ENCODE measurements at places on chromosomes 16 and 17. TPM values are rescaled to one million over a fixed set of nuclear protein-coding genes. Genes with fewer than 3 reads are reported as not detected.

GRCh38 chr17:29582254-29582765 is 7.1 kb downstream of the GIT1 start:
- no peak for ATAC-seq

DNA sequence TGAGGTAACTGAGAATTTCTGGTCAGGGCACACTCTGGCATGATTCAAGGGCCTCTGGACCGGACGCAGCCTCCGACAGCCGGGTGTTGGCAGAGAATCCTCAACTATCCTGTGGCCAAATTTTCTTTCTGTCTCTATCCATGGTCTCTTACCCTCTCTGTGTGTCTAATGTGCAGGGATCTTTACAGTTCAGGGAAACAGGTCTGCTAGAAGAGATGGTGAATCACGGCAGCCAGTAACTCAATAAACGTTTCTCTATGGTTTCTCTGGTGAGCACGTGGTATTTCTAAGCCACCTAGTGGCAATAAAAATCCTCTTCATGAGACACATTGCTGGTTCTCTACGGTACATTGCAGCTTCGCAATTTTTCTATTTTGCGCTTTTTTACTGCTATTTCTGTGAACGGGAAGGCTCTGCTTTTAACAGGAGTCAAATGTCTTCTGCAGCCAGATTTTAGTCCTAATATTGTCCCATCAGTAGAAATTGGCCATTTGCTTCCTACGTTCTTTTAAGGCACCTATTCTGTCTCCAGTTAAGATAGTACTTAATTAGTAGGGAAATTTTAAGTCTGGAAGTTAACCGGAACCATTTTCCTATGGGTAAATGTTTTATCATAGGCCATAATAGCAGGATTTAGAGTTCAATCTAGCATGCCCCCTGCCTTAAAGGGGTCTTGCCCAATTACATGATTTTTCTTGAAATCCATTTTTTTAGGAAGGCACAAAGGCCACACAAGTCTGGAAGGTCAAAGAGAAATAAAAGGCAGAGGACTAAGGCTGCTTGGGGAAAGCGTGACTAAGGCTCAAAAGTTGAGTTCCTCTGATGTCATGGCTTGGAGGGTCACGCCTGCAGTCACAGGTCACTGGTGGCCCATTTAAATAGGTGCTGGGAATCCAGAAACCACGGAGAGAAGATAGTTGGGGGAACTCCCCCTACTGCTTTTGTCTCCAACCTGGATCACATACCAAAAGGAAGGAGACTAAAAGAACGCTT is 31.5 kb downstream of the QPRT start:
- peak; percentile 95 for ATAC-seq

DNA sequence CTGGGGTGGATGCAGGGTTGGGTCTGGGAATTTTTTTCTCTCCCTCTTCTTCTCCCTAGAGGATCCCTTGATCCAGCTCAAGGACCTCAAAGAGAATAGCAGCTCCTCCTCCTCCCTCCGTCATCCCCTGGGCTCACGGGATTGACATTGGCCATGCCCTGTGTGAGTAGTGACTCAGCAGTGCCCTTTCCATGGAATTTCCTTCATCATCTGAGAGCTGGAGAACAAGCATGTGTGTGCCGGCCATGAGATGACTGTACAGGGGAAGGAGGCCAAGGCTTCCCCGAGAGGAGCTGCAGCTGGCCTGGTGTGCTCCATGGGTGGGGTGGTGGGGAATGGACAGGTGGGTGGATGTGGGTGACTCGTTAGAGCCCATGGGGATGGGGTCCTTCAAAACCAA is 8.9 kb upstream of the WSCD1 start:
- peak; percentile 68 for ATAC-seq

DNA sequence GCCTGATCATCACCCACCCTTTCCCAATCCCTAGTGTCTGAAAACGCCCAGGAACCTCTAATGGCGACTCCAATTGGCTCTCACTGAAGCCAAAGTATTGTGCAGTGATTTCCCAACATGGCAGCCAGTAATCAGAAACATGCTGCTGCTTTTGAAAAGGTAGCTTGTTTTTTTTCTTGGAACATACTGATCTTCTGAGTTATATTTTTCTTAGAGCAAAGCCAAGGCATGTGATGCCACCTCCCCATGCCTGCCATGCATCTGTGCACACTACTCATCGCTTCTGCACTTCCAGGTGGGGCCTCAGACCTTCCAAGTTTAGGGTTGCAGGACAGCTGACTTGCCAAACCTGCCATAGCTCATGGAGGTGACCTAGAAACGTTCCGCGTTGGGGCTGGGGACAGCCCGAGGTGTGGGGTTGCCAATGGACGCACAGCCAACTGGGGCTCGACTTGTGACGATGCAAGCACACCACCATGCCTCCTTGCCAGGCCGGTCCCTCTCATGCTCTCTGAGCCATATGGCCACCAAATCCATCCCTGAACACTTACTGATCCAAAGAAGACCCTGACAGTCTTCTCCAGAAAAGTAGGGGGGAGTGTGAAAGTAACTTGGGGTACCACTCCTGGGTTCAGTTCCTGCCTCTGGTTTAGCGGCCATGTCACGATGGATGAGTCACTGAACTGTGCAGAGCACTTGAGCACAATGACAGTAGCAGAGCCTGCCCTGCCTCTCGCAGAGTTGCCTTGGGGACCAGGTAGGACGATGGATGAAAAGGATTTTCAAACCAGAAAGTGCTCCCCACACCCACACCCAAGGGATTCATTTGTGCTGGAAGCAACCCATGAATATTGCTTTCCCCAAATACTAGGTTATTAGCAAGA is 155.7 kb downstream of the CCDC182 start:
- no peak for ATAC-seq

DNA sequence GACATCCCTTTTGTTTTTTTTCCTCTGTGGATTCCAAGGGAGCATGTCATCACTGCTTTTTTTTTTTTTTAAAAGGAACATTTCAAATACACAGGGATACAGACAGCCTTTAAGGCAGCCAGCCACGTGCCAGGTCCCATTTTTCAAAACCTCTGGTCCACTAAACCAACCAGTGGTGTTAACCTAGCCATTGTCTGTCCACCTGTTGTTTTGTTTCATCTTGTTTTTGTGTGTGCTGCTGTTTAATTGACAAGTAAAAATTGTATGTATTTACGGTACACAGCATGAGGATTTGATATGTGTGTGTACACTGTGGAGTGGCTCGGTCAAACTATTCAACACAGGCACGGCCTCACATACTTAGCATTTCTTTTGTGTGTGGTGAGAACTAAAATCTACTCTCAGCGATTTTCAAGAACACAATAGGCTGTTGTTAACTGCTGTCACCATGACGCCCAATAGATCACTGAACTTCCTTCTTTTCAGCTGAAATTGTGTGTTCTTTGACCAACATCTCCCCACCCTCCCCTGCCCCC is 19.2 kb downstream of the TMEM114 start:
- ATAC-seq = no peak

DNA sequence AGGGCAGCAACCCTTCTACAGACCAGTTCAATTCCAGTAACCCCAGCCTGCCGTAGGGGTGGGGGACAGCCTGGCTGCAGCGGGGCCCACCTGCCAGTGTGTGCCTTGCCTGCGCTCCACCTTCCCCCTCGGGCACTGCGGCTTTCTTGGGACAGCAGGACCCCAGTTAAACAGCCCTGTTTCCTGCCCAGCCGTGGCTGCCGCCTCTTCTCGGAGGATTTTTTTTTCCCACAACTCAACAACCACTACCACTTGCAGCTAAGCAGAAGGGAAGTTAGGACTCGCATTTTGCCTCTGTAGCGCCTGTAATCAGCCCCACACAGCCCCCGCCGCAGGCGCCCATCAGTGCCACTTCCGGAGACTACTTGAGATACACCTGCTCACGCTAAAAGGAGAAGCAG is 76.1 kb downstream of the RAI1 start:
- no peak for ATAC-seq

GRCh38 chr17:78618264-78619066 is 41.3 kb upstream of the DNAH17 start:
- ATAC-seq = peak; percentile 93

GRCh38 chr16:72428681-72429376 is 256.9 kb upstream of the PMFBP1 start:
- ATAC-seq = peak; percentile 18

DNA sequence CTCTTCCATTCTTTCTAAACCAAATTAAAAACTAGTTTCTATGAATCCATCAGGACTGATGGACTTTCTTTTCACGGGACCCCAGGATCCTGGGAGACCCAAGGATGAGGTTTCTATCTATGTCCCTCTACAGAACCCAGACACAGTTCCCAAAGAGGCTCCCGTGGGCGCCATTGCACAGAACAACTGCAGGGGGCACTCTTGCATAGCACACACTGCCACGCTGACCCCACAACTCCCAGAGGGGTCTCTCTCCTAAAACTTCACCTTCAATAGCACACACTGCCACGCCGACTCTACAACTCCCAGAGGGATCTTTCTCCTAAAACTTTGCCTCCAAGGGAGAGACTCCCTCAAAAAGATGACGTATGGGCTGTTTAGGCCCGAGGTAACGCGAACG is 9.0 kb downstream of the ABR start:
- ATAC-seq = no peak

DNA sequence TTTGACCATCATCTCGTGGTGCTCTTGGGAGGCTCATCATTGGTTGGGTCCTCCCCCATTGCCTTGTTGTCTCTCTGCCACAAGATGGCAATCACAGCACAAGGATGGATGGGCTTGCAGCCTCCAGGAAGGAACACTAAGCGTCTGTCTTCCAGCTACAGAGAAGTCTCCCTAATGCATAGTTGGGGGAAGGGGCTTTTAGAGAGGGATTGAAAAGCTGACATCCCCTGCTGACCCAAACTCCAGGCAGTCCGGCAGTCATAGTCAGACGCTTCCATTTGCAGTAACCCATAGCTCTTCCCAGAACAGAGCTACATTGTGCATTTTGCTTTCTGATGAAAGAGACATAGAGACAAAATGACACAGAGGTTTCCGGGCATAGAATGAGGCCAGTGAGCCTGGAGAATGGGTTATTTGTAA is 111.4 kb downstream of the UTP18 start:
- peak; percentile 94 for ATAC-seq

DNA sequence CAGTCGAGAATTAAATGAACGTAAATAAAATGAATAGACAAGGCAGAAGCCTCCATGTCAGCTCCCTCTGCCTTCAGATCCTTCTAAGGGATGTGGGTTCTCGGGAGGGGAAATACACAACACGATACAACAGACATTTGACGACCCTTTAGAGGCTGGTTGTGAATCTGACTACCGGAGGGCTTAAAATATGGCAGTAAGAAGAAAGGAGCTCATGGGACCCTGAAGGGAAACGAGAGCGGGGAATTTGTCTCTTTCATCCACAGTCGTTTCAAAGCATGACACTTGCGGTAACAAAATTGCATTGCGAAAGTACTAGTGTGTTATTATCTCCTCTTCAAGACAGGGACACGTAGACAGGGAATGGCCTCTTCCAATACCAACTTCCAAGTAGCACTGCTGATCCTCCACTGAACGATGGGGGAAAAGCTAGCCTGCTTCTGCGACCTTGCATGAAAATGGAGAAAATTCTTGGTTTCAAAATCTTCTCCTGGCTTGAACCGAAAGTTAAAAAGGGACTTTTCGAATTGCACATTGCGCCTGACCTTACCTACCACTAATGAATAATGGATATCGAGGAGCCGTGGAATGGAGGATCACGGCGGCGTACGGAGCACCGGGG is 1.2 kb upstream of the TNRC6C start:
- no peak for ATAC-seq

GRCh38 chr16:1635070-1635469 is 22.9 kb downstream of the CRAMP1 start:
- no peak for ATAC-seq

GRCh38 chr17:27315796-27316465 is 22.0 kb downstream of the WSB1 start:
- ATAC-seq = no peak

DNA sequence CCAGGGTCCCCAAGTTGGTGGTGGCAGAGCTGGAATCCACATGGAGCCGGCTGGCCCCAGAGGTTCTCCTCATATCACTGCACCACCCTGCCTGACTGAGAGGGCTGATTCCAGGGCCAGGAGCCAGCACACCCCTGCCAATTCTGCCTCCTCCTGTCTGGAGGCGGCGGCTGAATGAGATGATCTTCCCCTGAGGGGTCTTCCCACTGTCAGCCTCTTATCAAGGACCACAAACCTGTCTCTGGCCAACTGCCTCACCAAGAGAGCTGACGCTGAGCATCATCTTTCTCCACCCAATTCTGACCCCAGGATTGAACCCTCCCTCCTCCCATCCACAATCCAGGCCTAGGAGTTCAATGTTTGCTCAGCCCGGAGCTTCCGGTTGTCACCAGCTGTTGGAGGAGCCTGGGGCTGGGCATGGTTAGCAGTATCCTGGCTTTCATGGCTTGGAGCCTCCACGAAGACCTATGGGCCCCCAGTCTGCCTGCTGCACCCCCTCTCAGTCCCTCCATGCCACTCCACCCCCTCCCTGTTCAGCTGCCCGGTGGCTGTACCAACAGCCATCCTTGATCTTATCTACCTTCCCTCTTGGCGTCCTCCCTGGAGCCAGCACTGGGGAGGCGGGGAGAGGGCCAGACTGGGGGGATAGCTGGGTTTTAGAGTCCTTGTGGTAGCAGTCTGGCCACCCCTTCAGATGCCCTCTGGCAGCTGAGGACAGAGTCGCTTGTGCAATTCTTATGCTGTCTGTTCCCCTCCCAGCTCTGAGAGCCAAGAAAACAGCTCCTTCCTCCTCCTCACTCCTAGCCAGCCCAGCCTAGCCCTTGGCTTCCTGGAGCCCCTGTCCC is 25.6 kb downstream of the ABCC3 start:
- no peak for ATAC-seq

DNA sequence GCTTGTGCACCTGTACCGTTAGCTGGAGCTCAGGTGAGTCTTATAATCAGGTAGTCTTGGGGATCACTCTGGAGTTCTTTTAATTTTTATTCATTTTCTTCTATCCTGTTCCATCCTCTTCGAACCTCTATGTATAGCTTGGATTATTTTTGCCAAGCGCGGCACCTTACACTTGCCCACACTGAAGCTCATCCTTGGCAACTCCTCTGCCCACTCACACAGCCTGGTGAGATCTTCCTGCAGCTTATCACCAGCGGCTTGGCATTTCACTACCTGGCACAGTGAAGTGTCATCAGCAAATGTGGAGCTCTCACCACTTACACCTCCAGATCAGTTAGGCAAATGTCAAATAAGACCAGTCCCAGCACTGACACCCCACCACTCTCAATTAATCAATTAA is 116.7 kb downstream of the CACNG3 start:
- no peak for ATAC-seq

- no peak for ATAC-seq
Measured at GRCh38 chr17:12683299-12683698, 17.6 kb downstream of the MYOCD start.

GRCh38 chr16:23742766-23743165 is 12.1 kb upstream of the CHP2 start:
- ATAC-seq = no peak

The SLFN14 gene
- not detected for total RNA-seq

The TEX14 gene
- 0.43 TPM for total RNA-seq

The DRC7 gene
- total RNA-seq = 0.50 TPM

The OR3A3 gene
- total RNA-seq = not detected

The KREMEN2 gene
- 1.0 TPM for total RNA-seq

The SLC16A3 gene
- total RNA-seq = 11.7 TPM

The TM4SF5 gene
- total RNA-seq = not detected

The ASGR1 gene
- 24.7 TPM for total RNA-seq

The GAS7 gene
- total RNA-seq = 8.1 TPM

The KRT12 gene
- 2.7 TPM for total RNA-seq

Data from motor neuron (in vitro differentiated cells).